ENCODE measurements at places on chromosomes 16 and 17.

DNA sequence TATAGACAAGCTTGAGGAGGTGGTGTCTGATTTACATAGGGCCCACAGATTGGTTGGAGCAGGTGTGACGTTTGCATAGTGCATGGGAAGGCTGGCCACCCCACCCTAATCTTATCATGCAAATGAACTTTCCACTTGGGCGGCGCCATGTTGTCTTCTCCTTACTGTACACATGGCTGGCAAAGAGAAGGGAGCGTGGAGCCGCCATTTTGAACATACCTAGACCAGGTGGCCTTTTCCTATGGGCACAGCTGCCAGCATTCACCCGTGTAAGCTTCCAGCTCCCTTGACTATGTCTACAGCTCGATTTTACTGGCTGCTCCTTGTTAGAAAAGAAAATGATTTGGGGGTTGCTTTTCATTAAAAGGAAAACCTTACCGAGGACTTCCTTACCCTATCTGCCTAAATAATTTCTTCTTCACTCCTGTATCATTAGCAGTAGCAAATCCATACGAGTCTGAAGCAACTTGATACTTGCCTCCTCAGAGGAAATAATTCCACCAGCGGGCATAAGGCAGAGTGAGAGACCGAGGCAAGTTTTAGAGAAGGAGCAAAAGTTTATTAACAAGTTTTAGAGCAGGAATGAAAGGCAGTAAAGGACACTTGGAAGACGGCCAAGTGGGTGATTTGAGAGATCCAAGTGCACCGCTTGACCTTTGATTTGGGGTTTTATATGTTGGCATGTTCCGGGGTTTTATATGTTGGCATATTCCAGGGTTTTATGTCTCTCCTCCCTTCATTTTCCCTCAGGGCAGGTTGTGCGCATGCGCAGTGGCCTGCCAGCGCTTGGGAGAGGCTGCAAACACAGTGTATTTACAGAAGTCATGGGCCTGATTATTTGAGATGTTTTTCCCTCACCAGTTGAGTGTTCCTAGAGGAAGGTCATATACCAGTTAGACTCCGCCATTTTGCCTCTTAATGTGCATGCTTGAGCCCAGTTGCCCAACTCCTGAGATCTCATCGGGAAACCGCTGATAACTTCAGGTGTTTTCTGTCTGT lies 65.7 kb downstream of the MARF1 start:
- no peak for DNase-seq

- DNase-seq: no peak
Measured at GRCh38 chr17:836151-836550, 54.0 kb downstream of the MRM3 start.

DNA sequence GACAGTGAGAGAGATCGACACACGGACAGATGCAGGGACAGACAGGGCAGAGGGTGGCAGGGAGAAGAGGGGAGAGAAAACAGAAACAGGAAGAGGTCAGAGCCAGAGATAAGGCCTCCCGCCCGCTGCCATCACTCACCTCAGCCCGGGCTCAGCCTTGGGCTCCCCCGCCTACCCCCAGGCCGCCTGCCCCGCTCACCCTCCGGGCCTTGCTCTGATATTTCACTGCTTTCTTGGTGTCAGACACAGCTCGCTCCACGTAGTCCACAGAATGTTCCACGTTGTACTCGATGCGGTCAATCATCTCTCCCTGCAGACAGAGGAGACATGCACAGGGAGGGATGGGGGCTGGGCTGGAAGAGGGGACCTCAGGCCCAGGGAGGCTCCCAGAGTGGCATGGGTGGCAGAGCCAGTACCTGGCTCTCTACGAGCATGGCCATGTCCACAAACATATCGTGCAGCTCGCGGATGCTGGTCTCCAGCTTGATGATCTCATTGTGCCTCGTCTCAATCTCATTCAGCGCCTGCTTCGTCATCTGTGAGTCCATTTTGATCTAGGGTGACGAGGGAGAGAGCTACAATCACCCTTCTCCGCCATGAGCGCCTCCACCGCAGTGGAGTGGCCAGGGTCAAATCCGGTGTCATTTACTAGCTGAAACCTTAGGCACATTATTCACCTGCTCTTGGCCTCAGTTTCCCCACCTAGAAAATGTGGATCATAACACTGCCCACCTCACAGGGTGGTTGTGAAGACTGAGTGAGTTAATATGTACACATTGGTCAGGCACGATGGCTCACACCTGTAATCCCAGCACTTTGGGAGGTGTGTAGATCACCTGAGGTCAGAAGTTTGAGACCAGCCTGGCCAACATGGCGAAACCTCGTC lies 8.2 kb downstream of the HSD3B7 start:
- DNase-seq: no peak

- no peak for DNase-seq
Measured at GRCh38 chr17:32443827-32444300, 446 bp upstream of the PSMD11 start.

- no peak for DNase-seq
Measured at GRCh38 chr17:6580625-6581024, 24.3 kb upstream of the PITPNM3 start.

DNA sequence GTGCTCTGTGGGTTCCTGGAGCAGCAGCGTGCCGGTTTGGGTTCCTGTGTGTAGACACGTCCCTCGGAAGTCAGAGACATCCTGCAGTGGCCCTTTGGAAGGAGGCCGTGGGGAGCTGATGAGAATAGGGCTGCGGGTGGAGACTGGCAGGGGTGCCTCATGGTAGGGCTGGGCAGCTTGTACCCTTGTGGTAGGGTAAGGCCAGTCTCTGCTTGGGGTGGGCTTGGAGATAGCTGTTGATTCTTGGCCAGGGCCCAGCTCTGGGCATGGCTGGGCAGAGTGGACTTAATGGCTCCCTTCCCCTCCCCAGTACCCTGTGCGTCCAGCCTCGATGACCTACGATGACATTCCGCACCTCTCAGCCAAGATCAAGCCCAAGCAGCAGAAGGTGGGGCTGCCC lies 10.6 kb downstream of the POLR3E start:
- DNase-seq: no peak

- no peak for DNase-seq
Measured at GRCh38 chr17:57657211-57657610, 87.9 kb downstream of the CCDC182 start.

DNA sequence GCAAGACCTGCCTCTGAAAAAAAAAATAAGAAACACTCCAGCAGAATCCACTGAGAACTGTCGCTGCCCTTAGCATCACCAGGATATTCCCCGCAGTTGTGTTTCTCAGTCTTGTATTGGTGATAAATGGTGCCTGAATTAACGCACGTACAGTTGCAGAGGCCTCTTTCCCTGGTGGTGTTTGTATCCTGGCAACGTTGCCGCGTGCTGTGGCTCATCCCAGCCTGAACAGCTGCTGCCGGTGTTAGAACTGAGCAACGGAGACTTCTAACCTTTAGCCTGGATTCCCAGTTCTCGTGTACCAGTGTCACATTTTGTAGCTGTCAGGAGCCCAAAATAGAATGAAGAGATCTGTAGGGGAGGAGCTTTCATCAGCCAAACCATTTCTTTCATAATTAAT lies 4.8 kb downstream of the MLYCD start:
- DNase-seq: no peak

DNA sequence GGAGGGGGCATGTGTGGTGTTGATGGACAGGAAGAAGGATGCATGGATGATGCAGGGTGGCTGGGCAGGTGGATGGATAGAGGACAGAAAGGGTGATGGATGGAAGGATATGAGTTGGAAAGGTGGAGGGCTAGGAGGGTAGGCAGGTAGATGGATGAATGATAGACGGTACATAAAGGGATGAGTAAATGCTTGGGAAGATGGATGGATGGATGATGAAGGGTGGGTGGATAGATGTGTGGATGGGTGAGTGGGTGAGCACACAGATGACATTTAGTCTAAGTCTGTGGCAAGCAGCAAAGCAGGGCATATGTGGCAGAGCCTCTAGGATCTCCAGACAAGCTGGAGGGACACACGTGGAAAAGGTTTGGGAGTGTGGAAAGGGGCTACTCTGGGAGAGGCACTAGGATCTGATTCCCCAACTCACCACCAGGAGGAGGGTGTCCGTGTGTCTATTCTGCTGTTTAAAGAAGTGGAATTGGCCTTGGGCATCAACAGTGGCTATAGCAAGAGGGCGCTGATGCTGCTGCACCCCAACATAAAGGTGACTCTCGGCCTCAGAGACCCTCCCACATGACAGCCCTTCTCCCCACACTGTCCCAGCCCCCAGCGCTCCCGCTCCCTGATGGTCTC lies 8.2 kb downstream of the PLD2 start:
- no peak for DNase-seq

GRCh38 chr16:83653785-83654184 lies 154.0 kb upstream of the HSBP1 start:
- no peak for DNase-seq
